Stimulated activated naive CD8-positive, alpha-beta T cell treated with anti-CD3 and anti-CD28 coated beads, Interleukin-15, amount 100 ng/mL, for 72 hours (primary cell): ENCODE measurements at places on chromosomes 1 and 21.

GRCh38 chr1:229342656-229343569, at the start of gene CCSAP:
Gene CCSAP (minus strand): TSS chr1:229343047. CDS start chr1:229342465, 582 bp downstream.
- peak; percentile 56 for DNase-seq

GRCh38 chr1:228987286-228987685, 252.0 kb downstream of the RHOU start:
- DNase-seq = no peak

- DNase-seq = no peak
Measured at GRCh38 chr1:50993645-50994044, 23.6 kb downstream of the CDKN2C start.

DNA sequence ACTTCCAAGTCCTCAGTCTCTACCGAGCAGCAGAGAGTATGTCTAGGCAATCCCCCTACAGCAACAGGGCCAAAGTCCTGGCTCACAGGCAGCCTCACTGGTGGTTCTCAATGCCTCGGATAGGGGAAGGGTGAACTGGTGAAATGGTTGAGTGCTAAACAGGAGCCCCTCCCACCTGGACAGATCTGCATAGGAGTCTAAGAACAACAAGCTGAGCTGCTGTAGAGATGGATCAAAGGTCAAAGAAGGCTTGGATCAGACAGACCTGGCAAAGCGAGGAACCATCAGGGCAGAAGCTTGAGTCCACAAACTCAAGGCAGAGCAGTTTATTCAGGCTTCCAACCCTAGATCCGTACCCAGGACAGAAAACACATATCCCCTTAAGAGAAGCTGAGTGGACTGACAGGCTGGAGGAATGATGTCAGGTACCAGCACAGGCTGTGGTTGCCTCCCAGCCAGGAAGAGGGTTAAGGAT, 31.8 kb downstream of the RABIF start:
- DNase-seq = no peak

DNA sequence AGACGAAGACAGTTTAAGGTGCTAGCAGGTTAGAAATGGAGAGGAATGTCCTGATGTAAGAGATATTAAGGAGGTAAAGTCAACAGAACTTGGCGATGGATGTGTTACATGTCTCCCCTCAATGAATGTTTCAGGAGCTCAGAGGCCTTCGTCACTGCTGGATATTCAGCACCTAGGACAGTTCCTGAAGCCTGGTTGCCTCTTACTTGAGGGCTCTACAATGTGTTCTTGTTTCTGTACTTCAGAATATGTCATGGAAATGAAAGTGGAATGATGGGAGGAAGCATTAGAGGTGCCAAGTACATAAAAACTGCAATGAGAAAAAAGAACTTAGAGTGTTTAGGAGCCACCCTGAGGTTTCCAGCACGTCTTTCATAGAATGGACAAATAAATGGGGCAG, 17.7 kb downstream of the TNR start:
- DNase-seq = no peak

GRCh38 chr1:2789164-2789985, 12.1 kb downstream of the TTC34 start:
- DNase-seq = no peak

GRCh38 chr1:237170149-237170548, 128.2 kb downstream of the RYR2 start:
- no peak for DNase-seq

GRCh38 chr1:211260141-211261107, 1.3 kb downstream of the RCOR3 start:
- DNase-seq = peak; percentile 66

DNA sequence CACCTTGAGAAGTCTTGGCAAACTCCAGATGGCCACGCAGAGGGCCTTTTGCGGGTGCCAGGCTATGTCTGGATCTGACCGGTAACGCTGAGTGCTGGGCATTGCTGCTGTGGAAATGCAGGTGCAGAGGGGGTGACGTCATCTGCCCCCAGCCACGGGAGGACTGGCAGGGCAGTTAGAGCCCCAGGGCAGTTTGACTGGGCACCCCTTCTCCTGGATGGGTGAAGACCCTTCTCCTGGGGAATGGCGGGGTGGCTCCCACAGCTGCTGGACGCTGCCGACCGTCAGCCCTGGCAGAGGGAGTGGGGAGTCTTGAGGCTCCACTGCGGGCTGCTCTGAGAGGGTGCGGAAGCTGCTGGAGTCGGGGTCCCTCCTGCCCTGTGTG, 12.6 kb upstream of the EDN2 start:
- no peak for DNase-seq

DNA sequence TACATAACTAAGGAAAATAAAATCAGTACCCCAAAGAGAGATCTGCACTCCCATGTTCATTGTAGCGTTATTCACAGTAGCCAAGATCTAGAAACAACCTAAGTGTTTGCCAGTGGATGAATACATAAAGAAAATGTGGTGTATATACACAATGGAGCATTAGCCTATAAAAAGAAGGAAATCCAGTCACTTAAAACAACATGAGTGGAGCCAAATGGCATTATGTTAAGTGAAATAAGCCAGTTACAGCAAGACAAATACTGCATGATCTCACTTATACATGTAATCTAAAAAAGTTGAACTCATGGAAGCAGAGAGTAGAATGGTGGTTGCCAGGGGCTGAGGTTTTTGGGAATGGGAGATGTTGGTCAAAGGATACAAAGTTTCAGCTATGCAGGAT, 508.3 kb upstream of the B3GALT2 start:
- no peak for DNase-seq

DNA sequence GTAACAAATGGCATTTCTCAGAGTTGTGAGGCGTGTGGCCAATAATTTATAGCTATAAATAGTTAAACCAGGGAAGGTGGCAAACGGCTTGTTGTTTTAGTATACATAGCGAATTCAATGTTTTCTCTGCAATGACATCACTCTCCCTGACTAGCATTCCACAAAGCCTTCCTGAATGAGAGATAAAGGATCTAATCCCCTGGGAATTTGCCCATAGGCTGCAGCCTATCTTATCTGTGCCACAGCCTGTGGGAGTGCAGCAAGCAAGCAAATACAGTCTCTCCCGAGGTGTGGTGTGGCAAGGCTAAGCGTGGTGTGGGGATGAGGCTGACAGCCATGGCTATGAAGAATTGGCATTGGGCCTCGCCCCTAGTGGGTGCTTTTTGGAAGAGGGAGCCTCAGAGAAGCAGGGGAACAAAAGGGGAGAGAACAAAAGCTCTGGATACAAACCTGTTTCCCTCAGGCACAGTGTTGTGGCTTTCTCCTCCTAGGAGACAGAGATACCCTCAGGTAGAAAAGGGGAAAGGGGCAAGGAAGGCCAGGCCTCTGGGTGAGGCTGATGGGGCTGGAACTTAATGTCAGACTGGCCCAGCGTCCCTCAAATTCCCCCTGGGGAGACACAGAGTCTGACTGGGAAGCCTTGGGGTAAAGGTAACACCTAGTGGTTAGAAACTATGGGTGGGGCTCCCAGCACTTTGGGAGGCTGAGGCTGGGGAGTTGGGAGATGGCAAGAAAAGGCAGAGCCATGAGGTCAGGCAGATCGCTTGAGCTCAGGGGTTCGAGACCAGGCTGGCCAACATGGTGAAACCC, 8.9 kb downstream of the TAGLN2 start:
- DNase-seq = no peak

GRCh38 chr1:74570797-74571492, 58.5 kb upstream of the LRRC53 start:
- DNase-seq = no peak

DNA sequence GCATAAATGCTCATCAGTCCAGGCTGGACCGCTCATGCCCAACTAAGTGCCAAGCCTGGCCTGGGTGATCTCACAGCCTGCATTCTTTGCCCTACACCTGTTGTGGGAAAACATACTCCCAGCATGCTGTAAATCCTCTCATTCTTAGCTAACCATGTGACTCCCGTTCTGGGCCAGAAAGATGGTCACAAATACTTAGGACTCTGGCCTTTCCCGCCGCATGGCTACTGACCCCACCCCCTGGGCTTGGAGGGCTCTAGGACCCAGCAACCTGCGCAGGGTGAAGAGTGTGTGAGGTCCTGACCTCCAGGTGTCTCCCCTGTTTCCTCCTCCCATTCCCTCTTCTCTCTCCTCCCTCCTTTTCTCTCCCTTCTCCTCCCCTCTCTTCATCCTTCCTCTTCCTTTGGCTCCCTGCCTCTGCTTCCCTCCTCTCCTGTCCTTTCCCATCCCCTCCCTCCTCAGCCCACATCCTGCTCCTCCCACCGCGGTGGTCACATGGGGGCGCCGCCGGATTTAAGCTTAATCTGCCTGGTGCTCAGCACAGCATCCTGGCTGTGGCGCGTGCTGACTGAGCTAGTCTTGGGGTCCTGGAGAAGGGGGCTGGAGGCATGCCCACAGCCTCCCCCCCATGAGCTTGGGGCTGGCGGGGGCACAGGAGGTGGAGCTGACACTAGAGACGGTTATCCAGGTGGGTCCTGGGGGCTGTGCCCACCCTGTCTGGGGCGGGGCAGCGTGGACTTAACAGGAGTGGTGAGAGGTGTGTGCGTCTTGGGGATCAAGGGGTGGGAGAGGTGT, at the start of gene CROCC:
Gene CROCC (plus strand): TSS at position 541 of the 795 bp plus-strand sequence. CDS start 88 bp downstream, at position 629.
- peak; percentile 48 for DNase-seq

DNA sequence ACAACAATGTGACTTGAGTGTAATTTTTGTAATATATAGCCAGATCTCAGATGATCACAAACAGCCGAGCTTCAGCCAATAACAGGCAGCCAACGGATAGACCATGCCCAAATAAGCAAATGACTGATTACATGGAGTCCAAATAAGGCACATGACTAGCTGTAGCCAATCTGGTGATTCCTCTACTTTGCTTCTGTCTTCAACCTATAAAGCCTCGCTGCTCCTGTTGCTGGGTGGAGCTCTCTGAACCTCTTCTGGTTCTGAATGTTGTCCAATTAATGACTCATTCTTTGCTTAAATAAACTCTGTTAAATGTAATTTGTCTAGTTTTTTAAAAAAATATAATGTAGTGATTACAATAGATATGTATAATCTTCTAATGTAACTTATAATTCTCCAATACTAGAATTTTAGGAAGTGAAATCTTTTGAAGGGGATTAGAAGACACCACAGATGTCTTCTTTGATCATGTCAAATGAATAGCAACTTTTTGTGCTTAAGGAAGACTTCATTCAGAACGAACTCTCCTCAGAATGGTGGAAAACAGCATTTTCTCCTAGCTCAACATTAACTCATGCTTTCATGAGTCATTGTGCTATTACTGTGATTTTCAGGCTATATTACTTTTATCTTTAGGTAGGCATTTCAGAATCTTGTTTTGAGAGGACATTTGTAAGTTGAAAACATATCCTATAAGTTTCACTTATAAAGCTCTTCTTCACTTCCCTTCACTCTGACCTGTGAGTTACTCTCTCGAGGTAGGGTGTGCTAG, 857.8 kb upstream of the B3GALT2 start:
- no peak for DNase-seq

- peak; percentile 30 for DNase-seq
Measured at GRCh38 chr1:172778456-172779455, 119.9 kb downstream of the FASLG start.

DNA sequence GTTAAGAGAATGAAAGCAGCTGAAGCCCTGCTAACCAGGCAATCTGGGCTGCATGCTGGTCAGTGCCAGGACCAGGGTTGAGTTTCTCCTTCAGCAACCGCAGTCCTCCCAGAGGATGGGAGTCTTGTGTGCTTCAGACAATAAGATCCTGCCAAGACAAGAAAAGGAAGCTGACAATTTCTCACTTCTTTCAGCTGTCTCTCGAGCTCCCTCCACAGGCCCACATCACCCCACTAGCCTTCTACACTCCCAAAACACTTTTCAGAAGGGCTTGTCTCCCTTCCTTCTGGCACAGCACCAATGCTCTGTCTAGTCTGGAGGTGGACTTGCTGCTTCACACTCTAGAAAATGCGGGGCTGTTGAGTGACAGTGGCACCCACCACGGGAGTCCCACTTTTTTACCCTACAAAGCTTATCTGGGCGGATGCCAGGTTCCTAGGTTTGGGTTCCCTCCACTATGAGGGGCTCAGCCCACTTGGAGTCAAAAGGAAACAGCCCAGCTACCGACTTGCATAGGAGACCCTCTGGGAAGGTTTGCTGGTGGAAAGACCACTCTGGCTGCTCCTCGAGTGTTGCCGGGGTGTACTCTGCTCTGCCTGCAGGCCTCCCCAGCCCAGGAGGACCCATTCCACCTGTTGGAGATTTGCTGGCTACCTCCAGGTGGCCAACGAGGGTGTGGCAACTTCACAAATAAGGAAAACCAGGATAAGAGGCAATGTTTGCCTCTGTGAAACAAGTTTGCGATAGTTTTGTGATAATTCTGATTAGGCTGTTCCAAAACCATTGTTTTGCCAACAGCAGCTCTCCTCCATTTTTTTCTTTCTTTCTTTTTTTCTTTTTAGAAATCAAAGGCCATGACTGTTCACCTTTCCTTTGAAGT, 68.9 kb downstream of the TENT5C start:
- peak; percentile 33 for DNase-seq

DNA sequence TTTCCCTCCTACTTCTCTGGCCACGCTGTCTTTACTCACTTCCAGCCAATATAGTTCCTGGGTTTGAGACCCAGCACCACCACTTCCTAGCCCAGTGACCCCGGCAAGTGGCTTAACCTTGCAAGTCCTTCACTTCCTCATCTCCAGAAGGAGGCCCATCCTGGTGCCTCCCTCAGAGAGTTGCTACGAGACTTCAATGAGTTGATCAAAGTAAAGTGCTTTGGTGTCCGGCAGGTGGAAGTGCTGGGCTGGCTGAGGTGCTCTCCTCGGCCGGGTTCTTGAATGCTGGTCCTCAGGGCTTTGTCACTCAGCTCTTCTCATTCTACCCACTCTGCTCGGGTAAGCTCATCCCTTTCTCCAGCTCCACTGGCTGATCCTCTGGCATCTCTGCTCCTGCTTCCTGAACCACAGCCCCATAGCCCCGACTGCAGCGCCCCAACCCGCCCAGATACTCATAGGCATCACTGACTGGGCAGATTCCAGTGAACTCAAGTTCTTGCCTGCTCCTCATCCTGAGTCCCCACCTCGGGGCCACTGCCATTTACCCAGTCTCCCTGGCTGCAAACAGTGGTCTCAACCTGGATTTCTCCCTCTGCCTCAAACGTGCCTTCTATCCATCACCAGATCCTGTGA, 75.8 kb upstream of the WNT4 start:
- DNase-seq = no peak

GRCh38 chr21:15236111-15236510, 171.3 kb upstream of the NRIP1 start:
- DNase-seq = no peak

DNA sequence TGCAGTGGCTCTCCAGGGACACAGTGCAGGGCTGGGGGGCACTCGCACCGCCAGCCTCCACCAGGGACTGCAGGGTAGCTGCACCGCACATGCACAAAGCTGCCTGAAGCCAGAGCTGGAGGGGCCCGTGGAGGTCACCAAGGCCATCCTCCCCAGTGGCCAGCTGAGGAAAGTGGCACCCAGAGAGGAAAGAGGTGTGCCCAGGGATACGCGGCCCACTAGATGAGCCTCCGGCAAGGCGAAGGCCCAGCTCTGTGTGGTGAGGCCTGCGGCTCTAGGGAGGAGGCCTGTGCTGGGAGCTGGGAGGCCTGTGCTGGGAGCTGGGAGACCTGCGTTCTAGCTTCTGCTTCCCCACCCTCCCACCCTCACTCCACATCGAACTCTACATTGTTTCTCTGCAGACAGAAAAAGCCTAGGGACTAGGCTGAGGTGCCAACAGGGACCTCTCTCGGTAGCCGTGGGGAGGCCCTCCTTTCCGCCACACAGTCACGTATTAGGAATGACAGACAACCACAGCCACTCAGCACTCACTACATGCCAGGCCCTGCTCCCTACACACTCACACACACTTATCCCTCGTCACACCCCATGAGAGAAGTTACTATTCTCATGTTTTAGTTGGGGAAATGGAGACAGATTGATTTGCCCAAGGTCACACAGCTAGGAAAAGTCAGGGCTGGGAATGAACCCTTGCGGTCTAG, 921 bp upstream of the ASCL5 start:
- DNase-seq = no peak
